ENCODE measurements at places on chromosomes 5 and 9.

DNA sequence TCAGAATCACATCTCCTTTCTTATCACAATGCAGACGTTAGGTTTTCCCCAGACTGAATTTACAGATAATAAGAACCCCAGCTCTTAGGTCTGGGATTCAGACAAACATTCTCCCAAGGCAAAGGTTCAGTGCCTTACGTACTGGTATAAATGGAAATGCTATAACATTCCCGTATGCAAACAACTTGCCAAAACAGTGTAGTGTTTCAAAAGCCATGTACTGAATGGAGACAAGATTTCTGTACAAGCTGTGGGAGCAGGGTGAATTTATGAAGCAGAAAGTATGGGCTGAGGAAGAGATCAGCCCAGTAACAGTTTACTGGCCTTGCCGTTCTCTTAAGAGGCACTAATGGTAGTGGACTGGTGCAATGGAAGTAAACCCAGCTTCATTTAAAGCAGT, 225.5 kb upstream of the ZNF462 start:
- no peak for DNase-seq

GRCh38 chr9:114053246-114054005, 24.7 kb downstream of the AMBP start:
- no peak for DNase-seq

DNA sequence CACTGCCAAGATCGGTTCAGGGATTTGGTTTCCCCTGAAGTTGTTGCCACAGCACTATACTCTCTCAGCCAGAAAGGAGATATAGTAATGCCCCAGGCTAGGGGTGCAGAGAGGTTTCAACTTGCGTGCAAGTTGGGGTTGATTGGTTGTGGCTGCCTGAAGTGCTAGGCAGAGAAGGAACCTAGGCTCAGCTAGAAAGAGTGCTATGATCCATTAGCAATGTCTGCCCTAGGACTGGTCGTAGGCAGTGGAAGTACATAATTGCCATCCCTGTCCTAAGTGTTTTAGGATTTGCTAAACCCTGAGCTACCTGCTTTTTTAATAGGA, 136.6 kb upstream of the SMIM23 start:
- DNase-seq: no peak

DNA sequence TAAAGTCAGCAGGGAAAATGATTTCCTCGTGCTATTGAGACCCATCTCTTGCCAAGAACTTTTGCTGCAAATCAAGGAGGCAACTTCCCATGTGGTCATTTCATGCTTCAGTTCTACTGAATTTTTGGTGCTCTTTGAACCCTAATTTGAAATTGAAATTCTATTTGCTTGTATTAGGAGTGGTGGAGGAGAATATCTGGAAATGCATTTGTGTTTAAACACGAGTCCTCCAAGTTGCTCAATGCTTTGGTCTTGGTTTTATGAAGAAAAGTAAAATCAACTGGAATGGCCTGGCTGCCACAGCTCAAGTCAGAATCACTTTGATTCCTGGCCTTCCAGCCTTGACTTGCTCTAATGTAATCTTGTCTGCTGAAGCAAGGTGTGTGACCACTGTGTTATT, 613.2 kb downstream of the TLE1 start:
- DNase-seq: no peak

- no peak for DNase-seq
Measured at GRCh38 chr9:117073539-117074341, 341.1 kb downstream of the ASTN2 start.

- DNase-seq: no peak
Measured at GRCh38 chr5:77936365-77936693, 160.2 kb upstream of the TBCA start.

GRCh38 chr5:148540647-148541046, 113.7 kb downstream of the HTR4 start:
- no peak for DNase-seq

DNA sequence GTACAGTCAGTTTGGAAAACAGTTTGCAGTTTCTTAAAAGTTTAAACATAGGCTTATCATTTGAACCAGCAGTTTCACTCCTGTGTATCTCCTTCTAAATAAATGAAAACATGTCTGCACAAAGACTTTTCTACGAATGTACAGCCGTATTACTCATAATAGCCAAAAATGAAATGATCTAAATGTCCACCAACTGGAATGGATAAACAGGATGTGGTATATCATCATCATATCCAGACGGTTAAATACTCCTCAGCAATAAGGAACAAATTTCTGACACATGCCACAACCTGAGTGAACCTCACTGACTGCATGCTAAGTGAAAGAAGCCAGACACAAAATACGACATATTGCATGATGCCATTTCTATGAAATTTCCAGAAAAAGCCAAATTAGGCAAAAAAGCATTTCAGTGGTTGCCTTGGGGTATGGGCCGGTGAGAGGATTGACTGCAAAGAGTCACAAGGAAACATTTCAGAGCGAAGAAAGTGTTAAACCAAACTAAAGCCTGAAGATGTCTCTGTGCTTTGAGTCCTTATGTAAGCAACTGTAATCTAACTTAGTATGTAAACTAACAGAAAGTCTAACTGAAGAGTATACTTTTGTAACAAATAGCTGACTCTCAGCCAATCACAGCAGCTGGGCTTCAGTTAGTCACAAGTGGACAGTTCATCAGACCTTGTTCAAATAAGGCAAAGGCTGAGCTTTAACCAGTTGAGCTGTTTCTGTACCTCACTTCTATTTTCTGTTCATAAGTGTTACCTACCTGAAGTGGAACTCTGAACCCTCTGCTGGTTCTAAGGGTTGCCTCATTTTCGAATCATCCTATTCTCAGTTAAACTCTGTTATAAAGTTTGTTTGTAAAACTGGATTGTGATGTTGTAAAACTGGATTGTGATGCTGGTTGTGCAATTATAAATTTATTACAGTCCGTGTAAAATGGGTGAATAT, 65.2 kb downstream of the TRIO start:
- DNase-seq: no peak

DNA sequence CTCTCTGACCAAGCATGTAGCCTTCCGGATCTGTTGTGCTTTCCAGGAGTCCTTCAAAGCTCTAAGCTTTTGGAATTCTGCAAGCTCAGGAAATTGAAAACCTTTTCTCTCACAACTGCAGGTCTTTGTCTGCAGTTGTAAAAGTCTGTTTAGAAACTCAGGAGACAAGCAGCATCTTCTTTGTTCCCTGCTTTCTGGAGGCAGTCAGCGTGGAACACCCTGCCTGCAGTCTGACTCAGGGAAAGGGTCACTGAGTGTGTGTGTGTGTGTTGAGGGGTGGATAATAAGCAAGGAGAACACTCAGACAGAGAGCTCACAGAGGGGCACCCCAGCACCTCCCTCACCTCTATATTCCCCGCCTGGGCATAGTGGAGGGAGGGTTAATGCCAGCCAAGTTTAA, 29.1 kb downstream of the KCNIP1 start:
- no peak for DNase-seq

DNA sequence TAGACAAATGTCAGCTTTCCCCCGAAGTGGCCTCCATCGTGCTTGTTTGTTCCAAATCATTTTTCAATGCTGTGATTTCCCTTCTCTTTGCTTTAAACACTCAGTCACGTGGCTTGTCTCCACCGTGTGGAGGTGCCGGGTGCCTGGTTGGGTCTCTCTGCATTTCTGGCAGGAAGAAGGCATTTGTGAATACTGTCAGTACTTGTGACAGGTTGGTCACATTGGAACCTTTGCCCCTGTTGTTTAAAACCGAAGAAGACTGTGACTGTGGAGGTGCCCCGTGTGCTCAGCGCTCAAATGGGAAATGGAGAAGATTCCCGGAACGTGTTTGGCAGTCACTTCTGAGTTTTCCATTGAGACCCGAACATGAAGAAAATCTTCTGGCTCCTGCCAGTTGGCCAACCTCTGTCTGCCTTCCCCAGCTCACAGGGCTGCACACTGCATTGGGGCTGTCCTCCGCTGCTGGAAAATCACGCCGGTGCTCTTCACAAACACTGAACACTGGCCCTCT, 74.6 kb downstream of the LMNB1 start:
- no peak for DNase-seq

DNA sequence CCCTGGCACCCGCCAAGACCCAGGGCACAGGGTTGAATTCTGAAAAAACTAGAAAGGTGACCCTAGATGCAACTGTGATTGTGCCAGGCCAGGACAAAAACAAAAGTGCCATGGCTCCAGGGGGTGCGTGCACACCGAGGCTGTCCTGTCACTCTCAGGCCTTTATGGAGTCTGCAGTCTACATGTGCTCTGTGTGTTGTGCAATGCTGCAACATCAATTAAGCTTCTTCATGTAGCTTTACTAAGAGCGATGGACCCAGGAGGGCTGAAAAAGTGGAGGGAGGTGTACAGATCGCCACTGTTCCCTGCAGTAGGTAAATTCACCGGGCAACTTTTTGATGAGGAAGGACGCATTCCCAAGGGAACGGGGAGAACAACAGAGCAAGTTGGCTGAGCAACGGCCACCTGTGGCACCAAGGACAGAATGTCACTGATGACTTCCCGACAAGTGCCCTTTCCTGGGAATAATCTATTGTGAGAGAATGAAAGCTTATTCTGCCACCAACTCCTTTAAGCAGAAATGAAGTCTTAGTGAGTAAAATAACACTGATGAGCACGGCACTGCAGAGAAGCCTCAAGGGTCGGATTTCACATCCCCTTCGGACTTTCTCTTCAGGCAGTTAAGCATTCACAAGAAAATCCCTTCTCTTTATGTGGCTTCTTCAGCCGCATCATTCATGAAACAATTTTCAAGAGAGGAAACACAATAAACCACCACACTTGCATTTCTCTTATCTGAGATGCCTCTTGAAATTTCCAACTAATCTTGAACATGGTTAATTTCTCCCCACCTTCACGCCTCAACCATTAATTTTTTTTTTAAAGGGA, 149.6 kb downstream of the DROSHA start:
- DNase-seq: no peak

DNA sequence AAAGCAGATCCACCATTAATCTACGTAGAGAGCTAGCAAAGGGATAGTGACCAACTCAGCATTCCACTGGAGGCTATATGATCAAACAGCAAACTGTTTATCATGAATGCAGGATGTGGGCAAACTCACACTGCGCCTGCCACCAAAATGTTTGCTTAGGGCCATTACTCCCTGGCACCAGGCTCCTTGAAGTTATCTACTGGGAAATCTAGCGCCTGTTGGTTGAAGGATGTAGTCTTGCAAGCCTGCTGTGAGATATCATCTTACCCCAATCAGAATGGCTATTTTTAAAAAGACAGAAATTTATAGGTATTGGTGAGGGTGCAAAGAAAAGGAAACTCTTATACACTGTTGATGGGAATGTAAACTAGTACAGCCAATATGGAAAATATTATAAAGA, 332.5 kb upstream of the RPS23 start:
- no peak for DNase-seq

GRCh38 chr5:97559827-97560598, 377.0 kb upstream of the RIOK2 start:
- no peak for DNase-seq

DNA sequence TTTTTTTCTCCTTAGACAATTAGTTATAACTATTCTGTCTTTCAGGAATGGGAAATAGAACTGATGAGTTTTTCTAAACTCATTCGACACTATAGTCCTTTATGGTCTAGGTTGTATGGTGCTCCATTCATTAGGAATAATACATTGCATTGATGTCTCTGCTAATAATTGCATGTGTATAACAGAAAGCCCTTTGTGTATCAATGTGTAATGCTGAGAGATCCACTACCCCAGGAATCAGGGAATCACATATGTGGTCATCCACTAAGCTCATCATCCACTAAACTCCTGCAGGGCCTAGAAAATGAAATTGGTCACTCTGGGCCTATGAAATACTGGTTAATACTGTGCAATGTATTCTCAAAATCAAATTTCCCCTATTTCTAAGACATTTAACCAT, 242.0 kb upstream of the CDH18 start:
- no peak for DNase-seq

- DNase-seq: no peak
Measured at GRCh38 chr5:93278896-93279295, 302.1 kb downstream of the NR2F1-AS1 start.

DNA sequence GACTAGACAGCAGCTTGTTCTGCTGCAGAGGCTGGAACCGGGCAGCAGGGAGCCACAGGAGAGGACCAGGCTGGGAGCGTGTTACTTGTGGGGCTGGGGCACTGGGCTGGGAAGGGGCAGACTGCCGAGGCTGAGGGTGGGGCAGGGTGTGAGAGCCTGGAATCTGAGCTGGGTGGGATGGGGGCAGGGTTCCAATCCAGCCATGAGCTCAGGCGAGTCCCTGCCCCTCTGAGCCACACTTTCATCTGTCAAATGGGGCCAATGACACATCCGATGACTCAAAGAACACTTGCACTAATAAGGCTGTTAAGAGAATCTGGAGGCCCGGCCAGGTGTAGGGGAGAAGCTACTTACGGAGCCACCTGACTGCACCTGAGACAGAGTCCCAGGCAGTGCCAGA, 18.7 kb upstream of the WDR38 start:
- DNase-seq: no peak

DNA sequence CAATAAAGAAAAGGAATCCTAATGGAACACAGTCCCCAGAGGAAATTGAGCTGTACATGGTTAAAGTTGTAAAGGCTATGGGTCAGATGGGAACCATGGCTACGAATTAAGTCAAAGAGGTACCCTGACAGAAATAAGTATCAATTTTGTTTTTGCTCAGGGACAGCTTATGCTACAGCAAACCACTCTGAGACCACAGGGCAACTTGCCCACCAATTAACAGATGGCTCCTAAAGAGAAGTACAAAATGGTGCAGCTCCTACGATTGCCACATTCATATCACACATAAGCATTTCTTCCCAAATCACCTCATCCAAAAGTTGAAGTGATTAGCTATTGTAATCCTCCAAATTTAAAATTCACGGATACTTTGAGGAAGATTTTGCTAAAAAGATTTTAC, 83.0 kb downstream of the ELAVL2 start:
- no peak for DNase-seq

- no peak for DNase-seq
Measured at GRCh38 chr9:27602954-27603353, 29.7 kb upstream of the C9orf72 start.

GRCh38 chr5:147169399-147169798, 65.4 kb upstream of the STK32A start:
- no peak for DNase-seq

DNA sequence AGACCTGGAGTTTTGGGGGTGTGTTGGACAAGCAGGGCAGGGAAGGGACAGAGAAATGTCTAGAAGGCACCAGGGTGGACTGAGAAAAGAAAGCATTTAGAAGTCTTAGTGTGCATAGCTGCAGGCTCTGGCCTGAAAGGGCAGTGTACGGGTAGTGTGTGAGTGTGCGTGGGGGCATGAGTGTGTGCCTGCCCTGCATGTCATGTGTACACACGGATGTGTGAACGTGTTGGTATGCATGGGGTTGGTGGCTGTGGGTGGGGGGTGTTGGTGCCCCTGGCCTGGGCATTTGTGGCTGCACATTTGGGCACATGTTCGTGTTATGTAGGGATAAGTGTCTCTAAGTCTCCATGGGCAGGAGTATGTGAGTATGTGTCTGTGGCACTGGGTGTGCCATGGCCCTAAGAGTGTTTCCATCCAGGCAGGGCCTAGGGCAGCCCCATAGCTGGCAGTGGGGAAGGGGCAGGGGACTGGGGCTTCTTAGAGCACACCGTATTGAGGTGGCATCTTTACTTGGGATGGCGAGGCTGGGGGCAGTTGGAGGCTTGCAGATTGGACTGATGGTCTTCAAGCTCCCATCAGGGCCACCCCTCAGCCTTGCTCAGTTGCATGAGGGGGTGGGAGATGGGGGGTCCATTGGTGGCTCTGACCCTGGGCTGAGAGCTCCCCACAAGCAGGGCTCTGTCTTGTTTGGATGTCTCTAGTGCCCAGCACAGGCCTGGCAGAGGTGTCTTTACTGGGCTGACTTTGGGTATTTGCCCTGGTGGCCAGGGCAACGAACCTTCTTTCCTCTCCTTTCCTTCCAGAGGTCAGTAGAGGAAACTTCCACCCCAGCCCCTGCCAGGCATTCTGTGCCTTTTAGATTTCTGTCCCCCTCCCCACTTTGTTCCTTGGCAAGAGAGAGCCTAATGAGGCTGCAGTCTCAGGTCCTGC, 15.0 kb downstream of the PSD2 start:
- DNase-seq: no peak
